ENCODE measurements at places on chromosomes 11 and 22.

- DNase-seq, result peak; percentile 49
These were observed at the start of gene IL18BP for GRCh38 chr11:71998649-71999310. IL18BP (plus strand) TSS chr11:71998909; CDS start chr11:71999985, 1,076 bp downstream.

GRCh38 chr11:78259777-78260487 is 71.2 kb downstream of the USP35 start:
- DNase-seq, result no peak

GRCh38 chr11:70313945-70314344 is 43.5 kb downstream of the PPFIA1 start:
- DNase-seq, result no peak

DNA sequence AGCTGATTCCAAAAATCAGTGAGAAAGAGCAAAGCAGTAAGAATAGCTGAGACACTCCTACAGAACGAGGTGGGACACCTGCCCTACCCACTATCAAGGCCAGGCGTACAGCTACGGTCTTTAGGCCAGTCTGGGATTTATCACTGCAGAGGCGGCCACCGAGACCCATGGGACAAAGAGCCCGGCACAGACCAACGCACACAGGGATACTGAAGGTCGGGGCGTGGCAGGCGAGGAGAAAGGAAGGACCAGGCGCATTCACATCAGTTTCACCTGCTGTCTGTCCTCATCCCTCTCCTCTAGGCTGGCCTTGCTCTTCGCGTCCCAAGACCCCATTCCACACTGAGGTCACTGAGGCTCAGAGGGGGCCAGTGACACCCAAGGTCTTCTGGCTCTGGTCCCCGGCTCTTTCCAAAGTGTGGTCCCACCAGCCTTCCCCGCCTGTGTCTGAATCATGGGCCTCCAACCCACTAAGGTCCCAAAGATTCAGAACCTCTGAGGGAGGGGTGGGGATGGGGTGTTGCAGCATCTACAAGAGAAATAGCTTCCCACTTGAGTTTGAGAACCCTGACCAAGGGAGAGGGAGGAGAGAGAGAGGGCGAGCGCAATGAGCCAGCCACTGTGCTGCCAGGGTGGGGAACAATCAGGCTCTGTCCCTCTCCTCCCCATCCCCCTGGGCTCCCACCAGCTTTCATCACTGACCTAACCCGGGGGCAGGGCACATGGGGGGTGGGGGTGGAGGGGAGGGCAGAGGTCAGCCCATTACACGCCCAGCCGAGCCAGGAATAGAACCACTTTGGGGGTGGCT is 7.2 kb upstream of the PICK1 start:
- no peak for DNase-seq

GRCh38 chr11:43366677-43367076 is 8.0 kb downstream of the TTC17 start:
- no peak for DNase-seq

DNA sequence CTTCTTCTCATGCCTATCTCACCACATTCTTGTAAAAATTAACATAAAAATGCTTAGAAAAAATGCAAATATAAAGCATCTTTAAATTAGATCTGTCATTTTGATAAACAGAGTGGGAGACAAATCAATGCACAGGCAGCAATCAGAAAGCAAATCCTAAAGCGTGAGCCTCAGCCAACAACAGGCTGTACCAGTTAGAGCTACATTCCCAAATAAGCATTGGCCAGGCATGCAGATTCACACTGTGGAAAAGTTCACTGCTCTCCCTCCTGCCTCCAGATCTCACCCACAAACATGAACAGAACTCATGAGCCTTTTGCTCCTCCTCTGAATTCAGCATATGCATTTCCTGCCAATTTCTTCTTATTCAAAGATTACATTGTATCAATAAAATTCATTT is 115.2 kb upstream of the FAT3 start:
- DNase-seq, result no peak

GRCh38 chr11:57375490-57375889 is 5.5 kb downstream of the PRG3 start:
- no peak for DNase-seq

- DNase-seq, result no peak
These were observed 9.4 kb downstream of the SIDT2 start for GRCh38 chr11:117187799-117188481.

DNA sequence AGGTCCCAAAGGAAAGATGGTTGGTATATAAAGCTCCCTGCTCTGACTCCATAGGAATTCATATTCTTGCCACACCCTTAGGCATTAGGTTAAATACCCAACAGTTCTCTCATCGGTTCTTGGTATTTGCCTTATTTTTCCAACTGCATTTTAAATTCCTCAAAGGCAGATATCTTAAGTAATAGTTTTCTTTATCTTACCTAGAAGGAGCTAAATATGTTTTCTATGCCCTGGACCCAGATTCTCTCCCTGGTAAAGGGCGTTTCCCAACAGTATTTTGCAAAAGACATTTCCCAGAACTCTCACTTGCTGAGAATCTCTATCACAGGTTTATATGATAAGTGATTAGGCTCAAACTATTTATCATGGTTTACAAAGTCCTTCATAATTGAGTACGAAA is 158.6 kb upstream of the BDNF start:
- DNase-seq, result no peak

All from activated CD4-positive, alpha-beta T cell treated with anti-CD3 and anti-CD28 coated beads, Interleukin-2, amount 50 U/mL, for 16 hours (primary cell).